ENCODE measurements at places on chromosomes 2 and 18. TPM values are rescaled to one million over a fixed set of nuclear protein-coding genes. Genes with fewer than 3 reads are reported as not detected.

CCDC74B gene
- total RNA-seq, result 3.8 TPM

SIX2 gene
- 1.7 TPM for total RNA-seq

CYP27A1 gene
- total RNA-seq, result 20.9 TPM

SERPINB8 gene
- 6.4 TPM for total RNA-seq

NCKAP5 gene
- 0.57 TPM for total RNA-seq

All from gastroesophageal sphincter (tissue), 4 donors.